ENCODE measurements at places on chromosomes 12 and 14.

DNA sequence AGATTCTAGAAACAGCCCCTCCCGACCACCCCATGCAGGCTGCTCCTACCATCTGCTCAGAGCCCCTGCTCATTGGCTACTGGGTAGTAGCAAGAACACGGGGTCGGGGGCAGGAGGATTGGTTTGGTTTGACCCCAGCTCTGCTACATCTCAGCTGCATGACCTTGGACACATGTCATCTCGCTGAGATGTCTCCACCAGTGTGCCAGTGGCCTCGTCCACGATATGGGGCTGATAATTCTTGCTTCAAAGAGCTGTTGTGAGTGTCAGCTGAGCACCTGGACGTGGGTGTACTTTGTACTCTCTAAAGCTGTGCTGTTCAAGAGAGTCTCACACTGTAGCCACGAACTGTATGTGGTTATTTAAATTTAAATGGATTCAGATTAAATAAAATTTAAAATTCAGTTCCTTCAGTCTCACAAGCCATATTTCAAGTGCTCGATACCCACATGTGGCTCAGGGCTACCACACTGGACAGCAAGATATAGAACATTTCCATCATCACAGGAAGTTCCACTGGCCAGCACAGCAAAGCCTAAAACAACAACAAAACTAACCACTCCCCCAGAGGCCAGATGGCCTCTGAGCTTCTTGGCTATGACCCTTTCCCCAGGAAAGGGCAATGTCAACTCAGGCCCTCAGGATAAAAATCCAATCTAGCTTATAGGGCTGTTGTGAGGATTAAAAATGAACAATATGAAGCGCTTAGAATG lies 18.6 kb downstream of the LTBP2 start:
- no peak for DNase-seq

DNA sequence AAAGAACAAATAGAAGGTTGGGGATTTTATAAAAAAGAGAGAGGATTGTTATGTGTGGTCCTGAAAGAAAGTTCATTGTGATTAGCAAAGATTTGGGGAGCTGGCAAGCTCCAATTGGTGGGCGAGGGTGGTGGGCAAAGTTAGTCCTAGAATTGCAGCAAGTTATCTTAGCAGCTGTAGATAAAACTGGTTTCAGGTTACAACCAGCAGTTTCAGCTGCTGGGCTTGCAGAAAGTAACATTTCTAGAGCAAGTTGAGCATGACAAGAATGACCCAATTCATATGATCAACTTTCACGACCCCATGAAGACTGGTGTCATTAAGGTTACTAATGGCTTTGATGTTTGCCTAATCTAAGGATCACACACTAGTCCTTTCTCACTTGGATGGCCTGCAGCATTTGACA lies 177.9 kb upstream of the NUDT4 start:
- DNase-seq = no peak

DNA sequence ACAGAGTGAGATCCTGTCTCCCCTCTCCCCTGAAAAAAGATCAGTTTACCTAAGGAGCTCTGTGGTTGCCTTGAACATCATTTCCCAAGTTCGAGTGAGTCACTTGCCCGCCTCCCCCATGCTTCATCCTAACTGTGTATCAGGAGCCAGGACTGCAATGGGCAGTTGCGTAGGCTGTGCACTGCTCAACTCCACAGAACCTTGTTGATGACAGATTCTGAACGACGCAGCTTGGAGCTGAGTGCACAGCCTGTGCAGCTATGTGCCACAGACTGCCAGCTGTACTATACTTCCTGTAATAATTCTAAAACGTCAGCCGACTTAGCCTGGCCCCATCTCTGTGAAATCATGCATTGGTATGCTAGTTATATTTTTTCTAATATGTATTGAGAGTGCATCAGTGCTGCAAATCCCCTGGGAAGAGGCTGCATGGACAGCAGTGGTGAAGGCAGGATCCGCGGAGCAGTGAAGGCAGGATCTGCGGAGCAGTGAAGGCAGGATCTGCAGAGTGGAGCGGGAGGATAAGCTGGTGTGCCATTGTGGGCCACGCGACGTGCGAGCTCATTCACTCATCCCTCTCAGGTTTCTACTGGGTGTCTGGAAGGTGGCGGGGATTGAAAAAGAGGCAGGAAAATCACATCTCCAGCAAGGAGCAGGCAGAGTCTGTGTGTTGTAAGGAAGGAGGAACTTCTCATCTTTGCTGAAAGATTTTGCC lies 80.8 kb downstream of the GALNT9 start:
- DNase-seq = no peak

GRCh38 chr12:130405332-130405731 lies 67.6 kb downstream of the PIWIL1 start:
- DNase-seq = no peak

GRCh38 chr12:6952121-6952862 lies 1.1 kb downstream of the PTPN6 start:
- no peak for DNase-seq

- DNase-seq = no peak
Observed at GRCh38 chr12:124336184-124336437, 41.2 kb downstream of the RFLNA start.

- DNase-seq = peak; percentile 56
Observed at GRCh38 chr14:22556021-22556989, 32.7 kb downstream of the DAD1 start.

All from erythroblast (primary cell).